ENCODE measurements at places on chromosomes 12 and 14. TPM values are rescaled to one million over a fixed set of nuclear protein-coding genes. Genes with fewer than 3 reads are reported as not detected.
A peak's percentile ranks its signal among the peaks of the same experiment; 100 is the strongest.

The ZNF219 gene
- 19.1 TPM for total RNA-seq

The IGFBP6 gene
- total RNA-seq = 231 TPM

The CTSG gene
- not detected for total RNA-seq

The LALBA gene
- not detected for total RNA-seq

The CLEC7A gene
- not detected for total RNA-seq

GRCh38 chr12:23949348-23950209 lies at the start of gene SOX5:
TSS of gene SOX5 (minus strand) at chr12:23949670. CDS start at chr12:23949601, 69 bp downstream.
- DNase-seq = no peak

GRCh38 chr12:130685250-130685787 lies 30.8 kb downstream of the RIMBP2 start:
- DNase-seq = no peak

DNA sequence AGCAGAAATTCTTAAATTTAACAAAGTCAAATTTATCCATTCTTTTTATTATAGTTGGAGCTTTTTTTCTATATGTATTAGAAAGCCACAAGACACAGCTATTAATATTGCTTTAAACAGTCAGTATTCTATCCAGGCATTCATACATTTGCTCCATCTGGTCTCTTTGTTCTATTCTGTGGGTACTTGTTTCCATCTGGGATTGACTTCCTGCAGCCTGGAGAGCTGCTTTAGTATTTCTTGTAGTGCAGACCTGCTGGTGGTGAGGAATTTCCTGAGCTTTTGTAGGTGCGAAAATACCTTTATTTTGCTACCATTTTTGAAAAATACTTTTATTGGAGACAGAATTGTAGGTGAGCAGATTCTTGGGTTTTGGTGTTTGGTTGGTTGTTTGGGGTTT lies 29.0 kb downstream of the CCDC60 start:
- no peak for DNase-seq

DNA sequence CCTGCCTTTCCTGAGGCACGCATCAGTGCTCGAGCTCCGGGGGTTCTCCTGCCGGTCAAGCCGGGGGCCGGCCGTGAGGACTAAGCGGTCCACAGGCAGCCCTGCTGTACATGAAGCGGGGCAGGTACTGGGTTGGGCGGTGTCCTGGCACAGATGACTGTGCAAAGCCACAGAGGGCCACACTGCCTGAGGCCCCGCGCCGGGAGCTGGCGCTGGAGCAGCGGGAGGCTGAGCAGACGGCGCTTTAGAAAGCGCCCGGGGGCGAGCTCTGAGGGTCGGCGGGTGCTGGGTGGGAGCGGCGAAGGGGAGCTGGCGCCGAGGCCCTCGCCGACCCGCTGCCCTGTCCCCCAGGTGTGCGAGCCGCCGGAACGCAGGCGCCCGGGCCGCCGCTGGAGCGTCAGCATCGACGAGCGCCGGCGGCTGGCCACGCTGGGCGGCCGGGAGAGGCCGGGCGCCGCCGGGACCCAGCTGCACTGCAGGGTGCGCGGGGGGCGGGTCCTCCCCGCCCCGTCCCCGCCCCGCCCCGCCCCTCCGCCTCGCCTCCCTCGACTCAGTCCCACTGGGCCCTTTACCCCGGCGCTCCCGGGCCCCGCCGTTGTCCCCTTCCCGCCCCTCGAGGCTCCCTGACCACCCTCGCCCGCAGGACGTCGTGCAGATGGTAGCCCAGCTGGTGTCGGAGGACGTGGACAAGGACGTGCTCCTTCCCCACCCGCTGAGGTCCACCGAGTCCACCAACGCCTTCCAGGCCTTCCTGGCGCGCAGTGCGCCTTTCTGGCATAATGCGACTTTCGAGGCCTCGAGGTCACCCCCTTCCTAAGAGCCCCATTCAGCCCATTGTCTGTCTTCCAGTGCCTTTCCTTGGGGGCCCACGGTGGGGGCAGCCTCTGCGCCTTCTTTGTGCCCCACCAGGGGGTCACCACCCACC lies 8.3 kb upstream of the MTA1 start:
- peak; percentile 18 for DNase-seq

GRCh38 chr12:24788886-24789285 lies 160.0 kb downstream of the BCAT1 start:
- DNase-seq = peak; percentile 38

DNA sequence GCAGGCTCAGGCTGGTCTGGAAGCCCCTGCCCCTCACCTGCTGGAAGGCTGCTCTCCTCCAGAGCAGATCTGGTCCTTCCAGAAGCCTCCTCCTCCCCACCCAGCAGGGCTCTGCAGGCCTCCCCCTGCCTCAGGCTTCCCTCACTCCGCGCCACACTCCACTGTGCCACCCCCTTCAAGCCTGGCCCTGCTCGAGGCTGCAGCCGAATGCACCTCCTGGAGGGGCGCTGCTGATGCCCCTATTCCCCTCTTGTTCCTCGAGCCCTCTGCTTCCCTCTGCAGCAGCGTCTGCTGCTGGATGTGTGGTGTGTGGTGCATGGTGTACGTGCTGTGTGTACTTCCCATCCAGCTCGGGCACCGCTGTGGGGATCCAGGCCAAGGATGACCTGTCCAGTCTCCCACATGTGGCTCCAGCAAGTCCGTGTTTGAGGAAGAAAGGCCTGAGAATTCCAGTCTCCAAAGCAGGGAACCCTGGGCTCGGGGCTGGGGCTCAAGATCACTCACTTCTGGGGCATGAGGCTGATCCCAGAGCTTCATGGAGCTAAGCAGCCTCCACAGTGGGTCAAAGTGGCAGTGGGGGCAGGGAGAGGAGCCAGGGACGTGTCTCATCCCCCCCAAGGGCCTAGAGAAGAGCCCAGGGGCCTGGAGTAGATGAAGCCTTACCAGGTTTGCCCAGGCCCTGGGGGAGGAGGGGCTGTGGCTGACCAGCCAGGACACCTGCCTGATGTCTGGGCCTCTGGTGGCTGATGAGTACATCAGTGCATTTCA lies 136.0 kb upstream of the C14orf180 start:
- DNase-seq = no peak

All from LHCN-M2 (cell line).